CMK (cell line): ENCODE measurements at places on chromosomes 3 and 15.

- no peak for DNase-seq
Observed at GRCh38 chr15:67745073-67746006, 80.0 kb upstream of the SKOR1 start.

GRCh38 chr3:71688121-71688520, 37.1 kb downstream of the EIF4E3 start:
- no peak for DNase-seq

- DNase-seq, result no peak
Observed at GRCh38 chr3:99373088-99373845, 265.1 kb upstream of the COL8A1 start.

GRCh38 chr15:61102281-61102680, 126.8 kb downstream of the RORA start:
- no peak for DNase-seq

DNA sequence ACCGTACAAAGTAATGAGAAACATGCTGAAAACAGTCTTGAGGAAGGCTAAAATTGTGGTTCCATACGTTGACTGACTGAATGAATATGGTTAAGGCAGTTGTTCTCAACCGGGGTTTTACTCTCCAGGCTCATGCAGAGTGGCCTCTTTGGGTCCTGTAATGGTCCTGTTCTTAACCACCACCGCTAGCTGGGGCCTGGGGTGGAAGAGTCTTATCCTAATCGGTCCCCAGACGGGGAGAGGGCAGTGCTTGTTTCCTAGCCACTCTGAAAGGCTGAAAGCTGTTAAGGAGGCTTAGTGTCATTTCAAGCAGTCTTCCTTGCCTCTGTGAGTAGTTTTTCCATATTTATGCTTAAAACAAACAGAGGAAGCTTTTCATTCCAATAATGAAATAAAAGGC, 32.0 kb downstream of the SELENOT start:
- no peak for DNase-seq

DNA sequence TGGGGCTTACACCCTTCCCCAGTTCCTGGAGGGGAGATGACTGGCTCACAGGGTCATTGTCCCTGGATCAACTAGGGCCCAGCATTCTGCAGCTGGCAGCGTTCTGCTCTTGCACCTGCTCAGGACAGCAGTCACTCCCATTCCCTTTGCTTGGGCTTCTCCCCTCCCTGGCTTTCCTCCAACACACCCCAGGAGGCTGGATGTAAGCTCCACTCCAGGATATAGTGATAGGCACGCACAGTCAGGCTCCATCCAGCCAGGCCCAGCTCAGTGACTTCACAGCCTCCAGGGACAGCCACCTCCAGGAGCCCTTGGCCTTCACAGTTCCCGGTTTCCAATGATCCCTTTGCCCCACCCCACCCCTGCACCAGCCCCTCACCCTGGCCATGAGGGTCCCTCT, 1.9 kb downstream of the SPTBN5 start:
- DNase-seq, result no peak

- peak; percentile 84 for DNase-seq
Observed at GRCh38 chr3:57958642-57959422, 49.4 kb upstream of the FLNB start.

DNA sequence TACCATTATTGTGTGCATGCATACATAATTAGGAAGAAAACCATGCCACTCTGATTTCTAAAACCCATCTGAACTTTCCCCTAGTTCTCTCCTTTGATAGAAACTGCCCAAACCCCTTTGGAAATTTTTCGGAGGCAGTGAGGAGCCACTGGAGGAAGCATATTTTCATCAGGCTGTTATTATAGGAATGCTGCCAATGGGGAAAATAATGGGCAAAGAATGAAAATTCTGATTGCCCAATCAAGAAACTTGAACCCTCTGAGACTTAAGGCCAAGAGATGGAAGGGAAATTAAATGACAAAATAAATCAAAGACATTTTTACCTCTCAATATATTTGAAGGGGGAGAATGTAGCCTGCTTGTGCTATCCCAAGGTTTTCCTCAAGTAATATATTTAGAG, 376.0 kb upstream of the PDZRN3 start:
- no peak for DNase-seq

GRCh38 chr15:31485911-31486461, 159.4 kb downstream of the KLF13 start:
- no peak for DNase-seq

GRCh38 chr3:159280386-159281191, 478.7 kb downstream of the MFSD1 start:
- DNase-seq, result no peak

GRCh38 chr3:26647078-26647477, 24.5 kb downstream of the LRRC3B start:
- no peak for DNase-seq

DNA sequence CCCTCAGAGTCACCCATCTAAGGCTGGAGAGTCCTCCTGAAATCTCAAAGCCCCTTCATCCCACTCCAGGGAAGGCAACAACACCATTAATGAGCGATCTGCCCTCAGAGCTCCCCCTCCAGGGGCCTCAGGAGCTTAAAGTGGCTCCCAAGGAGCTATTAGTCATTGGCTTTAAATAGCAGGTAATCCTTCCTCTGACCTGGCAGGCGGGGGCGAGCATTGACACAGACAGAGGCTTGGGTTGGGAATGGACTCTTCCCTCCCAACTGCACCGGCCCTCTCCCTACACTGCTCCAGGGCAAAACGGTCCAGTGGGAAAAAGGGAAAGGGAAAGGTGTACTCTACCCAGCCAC, 1.4 kb downstream of the MFGE8 start:
- DNase-seq, result no peak

DNA sequence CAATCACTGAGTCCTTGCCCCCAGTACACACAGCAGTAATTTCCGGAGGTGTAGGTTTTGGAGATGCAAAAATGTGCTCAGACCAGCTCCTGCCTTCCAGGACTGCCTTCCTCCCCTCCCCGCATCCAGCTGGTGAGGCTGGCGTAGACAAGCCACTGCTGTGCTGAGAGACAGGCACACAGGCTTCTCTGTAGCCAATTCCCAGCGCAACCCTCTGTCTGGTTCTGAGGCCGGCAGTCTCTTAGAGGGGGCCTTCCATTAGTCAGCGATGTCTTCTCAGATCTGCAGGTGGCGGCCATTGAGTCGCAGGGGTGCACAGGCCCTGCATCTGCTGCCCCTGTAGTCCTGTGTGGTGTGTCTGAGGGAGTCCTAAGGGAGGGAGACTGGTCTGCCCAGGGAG, 114.4 kb downstream of the DNAJB8 start:
- DNase-seq, result no peak
